ENCODE measurements at places on chromosomes 2 and 18. TPM values are rescaled to one million over a fixed set of nuclear protein-coding genes. Genes with fewer than 3 reads are reported as not detected.

The LYG2 gene
- total RNA-seq: not detected

The STAT4 gene
- 0.55 TPM for total RNA-seq

The HOXD1 gene
- not detected for total RNA-seq

The SERPINB10 gene
- 1.00 TPM for total RNA-seq

The SLC23A3 gene
- 2.5 TPM for total RNA-seq
